ENCODE measurements at places on chromosomes 5 and 9. TPM values are rescaled to one million over a fixed set of nuclear protein-coding genes. Genes with fewer than 3 reads are reported as not detected.

DNA sequence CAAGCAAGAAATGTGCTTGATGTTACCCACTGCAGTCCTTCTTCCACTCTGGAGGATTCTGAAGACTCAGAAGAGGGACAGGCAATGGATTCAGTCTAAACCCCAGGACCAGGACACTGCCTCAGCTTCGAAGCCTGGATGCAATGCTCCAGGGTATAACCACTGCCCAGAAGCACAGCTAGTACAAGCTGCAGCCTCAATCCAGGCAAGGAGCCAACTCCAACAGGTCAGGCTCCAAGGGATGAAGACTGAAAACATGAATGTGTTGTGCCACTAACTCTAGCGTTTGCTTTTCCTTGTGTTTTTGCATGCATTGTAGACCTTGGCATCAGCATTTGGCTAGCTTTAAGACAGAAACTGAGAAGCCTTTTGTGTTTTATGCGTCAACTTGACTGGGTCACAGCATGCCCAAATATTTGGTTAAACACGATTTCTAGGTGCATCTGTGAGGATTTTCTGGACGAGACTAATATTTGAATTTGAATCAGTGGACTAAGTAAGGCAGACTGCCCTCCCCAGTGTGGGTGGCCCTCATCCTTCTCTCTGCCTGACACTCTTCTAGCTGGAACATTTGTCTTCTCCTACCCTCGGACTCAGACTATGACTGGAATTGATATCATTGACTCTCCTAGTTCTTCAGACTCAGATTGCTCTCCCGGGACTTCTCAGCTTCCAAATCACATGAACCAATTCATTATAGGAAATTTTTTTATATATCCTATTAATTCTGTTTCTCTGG, 20.5 kb upstream of the GPX3 start:
- no peak for DNase-seq

- no peak for DNase-seq
Observed at GRCh38 chr5:27220752-27221151, 182.4 kb upstream of the CDH9 start.

CERCAM gene
- 0.86 TPM for total RNA-seq

CNTFR gene
- not detected for total RNA-seq

DNA sequence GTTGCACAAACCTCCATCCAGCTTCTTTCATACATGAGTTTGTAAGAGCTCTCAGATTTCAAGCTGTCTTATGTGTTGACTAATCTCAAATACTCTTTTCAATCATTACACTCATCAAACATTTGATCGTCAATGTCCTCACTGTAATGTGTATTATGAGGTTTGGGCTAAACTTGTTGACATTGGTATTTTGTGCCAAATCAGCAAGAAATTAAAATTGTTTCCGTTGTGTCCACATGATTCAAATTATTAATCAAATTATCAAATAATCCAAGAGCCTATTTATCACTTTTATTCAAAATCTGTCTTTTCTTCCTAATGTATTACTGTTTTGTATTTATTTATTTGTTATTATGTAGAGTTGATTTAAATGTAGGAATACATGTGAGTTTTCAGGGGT, 283.4 kb downstream of the GAS1 start:
- no peak for DNase-seq

PCDHGC3 gene
- 0.31 TPM for total RNA-seq

DNA sequence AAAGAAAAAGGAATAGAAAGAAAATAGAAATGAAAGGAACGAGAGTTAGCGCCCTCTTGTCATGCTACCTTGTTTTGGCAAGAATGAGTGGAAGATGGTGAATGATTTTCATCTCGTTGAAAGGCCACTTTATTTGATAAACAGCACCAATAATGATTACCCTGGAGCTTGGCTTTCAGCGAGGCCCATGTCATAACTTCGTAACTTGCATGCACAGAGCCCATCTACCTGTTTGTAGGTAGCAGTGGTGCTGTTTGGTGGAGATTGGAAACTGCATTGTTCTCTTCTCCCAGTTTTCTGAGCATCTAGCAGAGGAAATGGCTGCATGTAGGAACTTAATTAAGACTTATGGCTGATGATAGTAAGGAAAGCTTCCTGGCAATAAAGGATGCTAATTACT, 59.3 kb downstream of the NPR3 start:
- no peak for DNase-seq

DMRT2 gene
- 1.5 TPM for total RNA-seq

GRCh38 chr9:3419893-3420292, 105.9 kb downstream of the RFX3 start:
- no peak for DNase-seq

GMCL2 gene
- not detected for total RNA-seq

DNA sequence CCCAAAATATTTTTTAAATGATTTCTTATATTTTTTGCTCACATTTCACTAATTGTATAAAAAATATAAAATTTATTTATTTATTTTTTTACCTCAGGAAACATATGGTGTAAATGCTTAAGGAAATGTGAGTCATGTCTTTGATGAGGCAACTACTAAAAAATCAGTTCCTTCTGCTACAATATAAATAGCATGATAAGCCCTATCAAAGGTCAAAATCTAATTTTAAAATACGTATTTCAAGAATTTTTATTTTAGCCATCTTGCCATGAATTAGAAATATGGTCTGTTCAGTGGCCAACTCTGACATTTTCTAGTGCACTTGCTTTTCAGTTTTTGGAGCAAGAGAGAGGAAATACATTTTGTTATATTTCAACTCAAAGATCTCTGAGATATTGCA, 50.5 kb downstream of the PDE4D start:
- no peak for DNase-seq

- no peak for DNase-seq
Observed at GRCh38 chr5:109006129-109006528, 258.4 kb downstream of the FER start.

S100Z gene
- 1.5 TPM for total RNA-seq

DNA sequence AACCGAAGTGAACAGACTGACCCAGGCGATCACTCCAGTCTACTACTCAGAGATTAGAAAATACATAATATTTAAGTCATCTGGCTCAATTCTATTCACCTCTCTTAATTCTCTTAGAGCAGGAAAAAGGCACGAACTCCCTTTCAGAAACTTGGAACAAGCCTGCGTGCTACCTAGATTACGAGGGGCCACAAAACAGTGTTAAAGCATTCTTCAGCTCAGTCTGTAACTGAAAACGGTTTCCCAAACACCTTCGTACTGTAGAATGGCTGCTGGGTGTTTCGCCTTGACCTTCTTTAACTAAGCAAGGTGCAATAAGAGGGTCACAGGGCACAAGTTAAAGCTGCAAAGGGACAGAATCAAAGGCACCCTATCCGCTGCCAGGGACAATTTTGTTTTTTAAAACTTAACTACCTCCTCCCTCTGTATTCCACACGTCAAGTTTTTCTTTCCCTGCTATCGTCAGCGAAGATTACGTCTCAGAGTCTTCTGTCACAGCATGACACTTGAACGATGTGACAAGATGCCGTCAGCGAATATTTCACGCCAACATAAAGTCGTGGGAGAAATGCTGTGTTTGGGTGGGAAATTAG, 687 bp downstream of the LYSMD3 start:
- peak; percentile 12 for DNase-seq

DNA sequence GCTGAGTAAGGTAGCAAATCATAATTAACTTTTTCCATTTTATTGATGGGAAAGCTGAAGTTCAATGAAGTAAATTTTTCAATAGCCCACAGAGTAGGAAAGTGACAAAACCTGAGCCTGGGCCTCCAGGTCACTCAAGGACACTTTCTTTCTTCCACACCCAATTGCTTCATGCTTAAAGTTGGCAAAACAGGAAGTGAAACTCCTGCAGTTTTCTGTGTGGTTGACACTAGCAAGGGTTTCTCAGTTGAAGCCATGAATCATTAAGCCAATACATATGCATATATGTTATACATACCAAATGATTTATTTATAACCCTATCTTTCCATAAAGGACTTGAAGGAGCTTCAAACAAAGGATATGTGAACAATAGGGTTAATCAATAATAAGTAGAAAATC, 13.9 kb downstream of the TLR4 start:
- no peak for DNase-seq

DNA sequence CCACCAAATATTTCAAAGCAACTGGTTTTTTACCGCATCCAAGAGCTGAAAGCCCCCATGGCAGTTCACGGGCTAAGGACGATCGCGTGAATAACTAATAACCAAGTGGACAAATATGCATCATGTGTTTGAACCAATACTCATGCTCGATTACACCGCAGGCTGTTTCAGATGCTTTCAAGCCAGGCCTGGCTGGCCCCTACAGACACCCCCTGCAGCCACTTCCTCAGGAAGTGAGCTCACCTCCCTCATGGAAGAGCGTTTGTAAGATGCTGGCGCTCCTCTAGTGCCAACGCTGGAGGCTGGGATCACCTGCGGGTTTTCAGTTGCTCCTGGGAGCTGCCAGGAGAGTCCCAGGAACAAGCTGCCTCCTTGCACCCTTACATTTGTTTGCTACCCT, 53.9 kb upstream of the PTCH1 start:
- DNase-seq = no peak

SIGMAR1 gene
- total RNA-seq = 128 TPM

- no peak for DNase-seq
Observed at GRCh38 chr9:133585481-133586351, 23.5 kb downstream of the FAM163B start.

DNA sequence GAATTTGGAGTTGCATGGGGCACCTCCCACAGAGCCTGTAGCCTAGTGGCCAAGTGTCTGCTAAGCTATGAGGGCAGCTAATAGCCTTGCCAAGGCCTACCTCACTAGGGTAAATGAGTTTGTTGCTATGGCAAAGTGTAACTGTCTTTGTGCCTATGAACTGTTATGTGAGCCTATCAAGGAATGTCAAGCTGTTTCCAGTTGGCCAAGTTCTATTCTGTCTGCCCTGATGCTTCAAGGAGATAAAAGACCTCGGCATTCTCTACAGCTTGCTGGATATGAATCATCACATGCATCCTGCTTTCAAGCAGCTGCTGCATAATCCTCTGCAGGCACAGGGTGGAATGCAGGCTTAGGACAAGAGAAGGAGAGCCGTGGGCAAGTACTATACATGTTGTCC, 69.8 kb upstream of the CCDC112 start:
- no peak for DNase-seq

- no peak for DNase-seq
Observed at GRCh38 chr5:2278825-2279456, 396.2 kb upstream of the IRX4 start.

DNA sequence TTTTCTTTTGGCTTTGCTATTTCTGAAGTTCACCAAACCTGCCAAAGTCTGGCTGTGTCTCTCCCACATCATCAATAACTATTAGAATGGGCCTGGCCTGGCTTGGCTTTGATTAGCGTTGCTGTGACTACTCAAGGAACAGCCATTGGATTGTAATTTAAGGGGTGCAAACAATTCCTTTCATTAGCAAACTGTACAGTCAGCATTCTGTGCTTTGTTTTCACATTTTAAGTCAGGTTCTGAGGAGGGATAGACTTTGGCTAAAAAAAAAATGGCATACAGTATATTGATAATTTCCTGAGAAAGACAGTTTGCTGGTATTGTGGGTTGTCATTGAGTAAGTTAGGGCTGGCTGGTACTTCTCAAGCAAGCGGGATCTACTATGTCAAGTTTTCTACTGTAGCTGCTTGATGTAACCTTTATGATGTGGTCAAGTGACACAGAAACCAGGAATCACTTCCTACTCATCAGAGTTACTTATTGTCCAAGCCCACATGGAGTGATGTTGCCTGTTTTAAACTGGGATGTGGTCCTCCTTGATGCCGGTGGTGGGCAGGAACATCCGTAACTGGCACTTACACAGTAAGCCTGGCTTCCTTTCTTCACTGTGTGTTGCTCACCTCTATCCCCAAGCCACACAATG, 161.4 kb downstream of the CD180 start:
- no peak for DNase-seq

DNA sequence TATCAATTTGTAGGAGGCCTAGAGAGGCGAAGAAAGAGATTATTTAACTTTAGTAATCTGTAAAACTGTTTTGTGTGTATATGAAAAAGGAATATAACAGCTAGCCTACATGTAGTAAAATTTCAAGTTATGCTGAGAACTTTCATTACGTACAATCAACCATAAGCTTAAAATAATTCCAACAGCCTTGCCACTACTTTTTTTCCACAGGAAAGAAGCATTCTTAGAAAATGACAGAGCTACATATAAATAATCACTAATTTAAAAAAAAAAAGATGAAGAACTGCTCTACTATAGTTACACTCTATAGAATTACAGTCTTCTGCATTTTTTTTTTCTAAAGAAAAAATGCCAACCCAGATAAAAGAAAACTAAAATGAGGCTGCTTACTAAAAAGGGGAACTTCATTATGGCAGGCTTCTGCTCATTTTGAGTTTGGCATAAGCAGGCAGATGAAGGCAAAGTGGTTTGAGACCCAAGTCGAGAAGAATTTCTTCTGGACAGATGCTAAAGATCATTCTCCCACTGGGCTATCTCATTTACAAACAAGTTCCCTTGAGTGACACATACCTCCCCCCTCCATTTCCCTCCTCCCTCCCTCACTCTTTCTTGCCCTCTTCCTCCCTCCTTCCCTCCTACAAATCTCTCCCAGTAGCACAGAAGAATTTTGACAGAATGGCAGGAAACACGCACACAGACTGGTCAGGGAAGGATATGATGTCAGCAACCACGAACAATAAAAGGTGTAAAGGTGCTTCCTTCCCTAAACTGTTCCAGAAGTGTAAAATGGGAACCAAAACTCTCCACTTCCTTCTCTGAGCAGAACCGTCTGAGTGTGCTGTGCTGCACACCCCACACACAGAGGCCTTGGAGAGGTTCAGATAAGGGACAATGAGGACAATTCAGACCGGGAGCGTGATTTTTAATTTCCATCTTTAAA, 56.1 kb downstream of the MEF2C start:
- DNase-seq = no peak

DNA sequence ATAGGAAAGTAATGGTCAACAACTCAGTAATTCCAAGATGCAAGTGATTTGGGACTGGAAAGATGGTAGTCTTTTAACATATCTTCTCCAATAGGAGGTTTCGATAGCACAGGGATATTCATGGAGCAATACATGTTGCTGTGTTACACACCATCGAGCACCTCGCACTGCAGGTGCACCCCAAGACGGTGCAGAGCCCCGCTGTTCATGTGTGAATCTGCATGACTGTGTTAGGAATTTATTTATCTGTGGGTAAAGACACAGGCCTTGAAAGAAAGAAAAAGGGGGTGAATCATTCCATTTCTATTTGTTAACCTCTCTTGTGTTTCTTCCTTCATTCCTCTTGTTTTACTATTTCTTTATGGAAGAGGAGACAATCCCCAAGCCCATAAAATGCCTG, 217.1 kb downstream of the EBF1 start:
- DNase-seq = no peak

DNA sequence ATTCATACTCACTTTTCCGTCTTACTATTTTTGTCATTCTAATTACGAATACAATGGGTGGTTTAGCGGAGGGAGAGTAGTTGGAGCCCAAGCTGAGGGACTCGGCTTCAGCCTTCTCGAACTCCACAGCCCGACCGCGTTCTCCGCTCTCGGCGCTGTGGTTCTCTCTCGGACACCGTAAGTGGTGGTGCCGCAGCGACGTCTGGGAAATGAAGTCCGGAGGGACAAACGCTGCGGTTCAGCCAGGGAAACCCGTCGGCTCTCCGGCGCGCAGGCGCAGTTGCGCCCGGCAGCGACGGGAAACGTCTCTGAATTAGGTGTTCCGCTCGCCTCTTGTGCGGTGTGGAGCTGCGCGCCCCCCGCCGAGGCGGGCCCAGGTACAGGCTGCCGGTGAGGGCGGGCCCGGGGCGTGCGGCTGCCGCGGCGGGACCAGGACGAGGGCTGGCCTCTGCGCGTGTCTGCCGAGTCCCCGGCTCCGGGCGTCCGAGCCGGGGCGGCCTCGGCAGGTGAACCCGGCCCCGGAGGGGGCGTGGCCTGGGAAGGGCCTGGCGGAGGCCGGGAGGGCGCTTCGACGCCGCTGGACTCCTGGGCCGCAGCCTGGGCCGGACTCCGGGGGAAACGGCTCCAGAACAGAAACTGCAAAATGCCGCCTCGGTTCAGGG, at the start of gene ZNF879:
Gene ZNF879, plus strand, starts transcription at position 277 of the 662 bp plus-strand sequence. CDS start 1,201 bp downstream, outside the sequence.
- peak; percentile 89 for DNase-seq
